ENCODE measurements at places on chromosomes 2 and 18.

DNA sequence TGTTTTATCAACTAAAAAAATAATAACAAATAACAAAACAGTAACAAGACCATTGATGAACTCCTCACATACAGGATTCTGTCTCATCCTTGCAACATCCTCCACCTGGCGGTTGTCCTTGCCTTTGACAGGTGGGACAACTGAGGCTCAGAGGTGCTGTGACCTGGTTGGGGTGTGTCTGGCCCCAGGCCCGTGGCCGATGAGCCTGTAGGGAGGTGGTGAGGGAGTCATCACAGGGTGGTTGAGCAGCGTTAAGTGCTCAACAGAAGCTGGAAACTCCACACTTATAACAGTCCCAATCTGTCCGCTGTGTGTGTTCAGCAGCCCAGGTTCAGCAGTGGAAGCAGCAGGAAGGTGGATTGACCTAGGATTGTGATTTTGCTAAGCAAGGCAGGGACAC lies 131.6 kb upstream of the RAB12 start:
- no peak for DNase-seq

GRCh38 chr2:199848389-199849130 lies 2.4 kb downstream of the FTCDNL1 start:
- DNase-seq = no peak

- no peak for DNase-seq
These were observed 274.4 kb downstream of the CDCA7 start for GRCh38 chr2:173629076-173629475.

DNA sequence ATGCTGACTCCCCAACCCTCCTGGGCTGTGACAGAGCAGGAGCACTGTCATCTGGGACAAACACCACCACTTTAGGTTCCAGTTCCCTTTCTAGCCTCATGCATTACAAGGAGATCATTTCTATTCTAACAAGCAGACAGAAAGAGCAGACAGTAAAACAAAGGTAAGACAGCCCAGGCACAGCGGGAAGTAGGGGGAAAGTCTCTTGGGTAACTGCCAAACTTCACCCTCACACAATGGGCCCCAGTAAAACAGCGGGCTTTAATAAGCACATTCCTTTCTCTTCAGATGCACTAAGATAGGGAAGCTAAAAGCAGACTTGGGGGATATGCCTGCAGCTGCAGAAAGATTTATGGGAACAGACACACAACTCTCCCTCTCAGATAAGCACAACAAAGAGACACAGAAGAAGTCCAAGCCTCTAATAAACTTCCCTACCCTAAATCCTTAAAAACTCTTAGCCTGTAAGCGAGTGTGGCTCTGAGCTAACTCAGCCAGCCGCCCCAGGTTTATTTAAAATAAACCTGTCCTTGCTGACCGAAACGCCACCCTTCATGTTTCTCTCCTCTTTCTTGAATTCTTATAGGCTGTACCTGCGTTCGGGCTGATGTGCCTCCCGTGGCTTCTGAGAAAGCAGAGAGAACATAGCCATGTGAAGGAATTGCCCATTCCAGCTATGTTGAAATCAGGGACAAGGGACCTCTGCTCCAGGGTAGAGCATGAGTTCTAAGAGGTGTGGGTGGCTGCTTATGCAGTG lies 726.8 kb upstream of the DDX18 start:
- no peak for DNase-seq

DNA sequence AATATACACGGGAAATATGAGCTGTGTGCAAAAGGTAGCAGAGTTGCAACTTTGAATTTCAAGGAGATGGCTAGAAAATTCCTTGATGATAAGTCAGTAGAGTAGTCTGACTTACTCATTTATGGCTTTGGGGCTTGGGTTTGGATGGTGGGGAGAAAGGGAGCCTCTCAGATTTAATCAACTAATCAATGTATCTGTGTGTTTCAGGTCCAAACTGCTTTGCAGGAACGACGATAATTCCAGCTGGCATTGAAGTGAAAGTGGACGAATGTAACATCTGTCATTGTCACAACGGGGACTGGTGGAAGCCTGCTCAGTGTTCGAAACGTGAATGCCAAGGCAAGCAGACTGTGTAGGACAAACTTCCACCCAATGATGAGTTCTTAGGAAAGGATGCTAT lies 164.6 kb downstream of the VWC2L start:
- no peak for DNase-seq

- no peak for DNase-seq
These were observed 20.2 kb downstream of the LGALSL start for GRCh38 chr2:64474121-64474571.

DNA sequence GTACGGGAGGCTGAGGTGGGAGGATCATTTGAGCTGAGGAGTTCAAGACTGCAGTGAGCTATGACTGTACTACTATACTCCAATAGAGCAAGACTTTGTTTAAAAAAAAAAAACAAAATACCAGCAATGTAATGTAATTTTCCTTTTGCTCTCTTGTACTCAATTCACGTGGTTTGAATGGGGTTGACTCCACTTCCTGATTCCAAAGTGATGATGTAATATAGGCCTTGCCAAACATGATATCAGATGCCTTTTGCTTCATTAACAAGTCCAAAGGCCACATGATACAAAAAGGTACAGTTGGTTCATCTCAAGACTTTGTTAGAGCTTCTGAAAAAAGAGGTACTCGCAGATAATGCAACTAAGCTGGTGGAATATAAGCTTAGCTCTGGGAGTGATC lies 321.8 kb downstream of the ZEB2 start:
- no peak for DNase-seq

GRCh38 chr2:238176613-238177012 lies 17.8 kb downstream of the ERFE start:
- no peak for DNase-seq

DNA sequence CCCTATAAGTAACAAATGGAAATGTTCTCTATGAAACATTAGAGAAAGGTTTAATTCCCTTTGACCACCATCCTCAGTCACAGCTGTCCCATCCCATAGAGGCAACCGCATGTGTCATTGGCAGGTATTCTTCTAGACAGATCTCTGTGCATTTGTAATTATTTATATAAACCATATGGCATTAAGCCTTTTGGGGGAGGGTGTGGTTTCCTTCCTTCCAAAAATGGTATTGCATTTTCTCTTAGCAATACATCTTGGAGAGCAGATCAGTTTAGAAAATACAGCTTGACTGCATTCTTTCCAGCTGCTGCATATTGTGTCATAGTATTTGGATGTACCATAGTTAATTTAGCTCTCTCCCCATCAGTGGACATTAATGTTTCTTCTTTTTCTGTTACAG lies 57.7 kb downstream of the LCLAT1 start:
- no peak for DNase-seq

GRCh38 chr18:2958819-2959298 lies 54.1 kb downstream of the LPIN2 start:
- DNase-seq = peak; percentile 31

GRCh38 chr18:41351430-41351829 lies 603.6 kb upstream of the PIK3C3 start:
- no peak for DNase-seq

DNA sequence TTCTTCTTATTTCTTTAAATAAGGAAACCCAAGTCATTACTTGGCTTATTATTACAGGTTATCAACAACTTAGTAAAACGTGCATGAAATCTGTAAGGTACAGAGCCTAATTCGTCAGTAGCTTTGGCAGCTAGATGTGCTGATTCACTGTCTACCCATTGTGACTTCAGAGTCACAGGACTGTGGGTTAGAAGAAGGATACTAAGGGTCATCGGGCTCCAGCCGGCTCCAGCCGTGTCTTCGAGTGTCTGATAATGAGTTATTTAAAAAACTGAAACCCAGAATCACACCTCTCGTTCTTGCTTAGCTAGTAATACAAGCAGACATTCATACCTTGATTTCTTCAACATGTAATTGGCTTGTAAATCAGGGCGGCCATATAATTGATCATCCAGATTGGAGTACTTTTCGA lies 170.5 kb downstream of the FMNL2 start:
- DNase-seq = no peak

GRCh38 chr18:25880441-25880840 lies 210.0 kb downstream of the SS18 start:
- DNase-seq = no peak

DNA sequence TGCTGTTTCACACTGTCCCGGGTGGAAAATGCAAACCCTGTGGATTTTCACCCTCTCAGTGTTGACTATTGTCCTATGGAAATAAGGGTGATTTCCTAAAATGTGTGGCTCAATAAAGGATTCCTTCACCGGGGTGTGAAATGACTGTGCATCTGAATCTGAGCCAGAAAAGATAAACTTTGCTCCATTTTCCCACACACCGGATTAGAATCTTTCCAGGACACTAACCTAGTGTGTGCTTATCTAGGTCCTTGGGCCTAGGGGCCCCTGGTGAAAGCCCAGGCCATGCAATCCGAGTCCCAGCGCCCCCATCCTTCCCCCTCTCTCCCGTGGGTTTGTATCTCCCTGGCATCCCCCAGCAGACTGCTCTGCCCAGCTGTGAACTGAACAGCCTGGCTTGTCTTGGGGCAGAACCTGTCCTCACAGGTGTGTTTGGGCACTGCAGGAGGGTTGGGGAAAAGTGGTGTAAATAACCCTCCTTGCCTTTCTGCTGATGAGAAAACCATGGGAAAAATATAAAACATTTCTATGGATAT lies 17.3 kb downstream of the KLHL29 start:
- DNase-seq = no peak

DNA sequence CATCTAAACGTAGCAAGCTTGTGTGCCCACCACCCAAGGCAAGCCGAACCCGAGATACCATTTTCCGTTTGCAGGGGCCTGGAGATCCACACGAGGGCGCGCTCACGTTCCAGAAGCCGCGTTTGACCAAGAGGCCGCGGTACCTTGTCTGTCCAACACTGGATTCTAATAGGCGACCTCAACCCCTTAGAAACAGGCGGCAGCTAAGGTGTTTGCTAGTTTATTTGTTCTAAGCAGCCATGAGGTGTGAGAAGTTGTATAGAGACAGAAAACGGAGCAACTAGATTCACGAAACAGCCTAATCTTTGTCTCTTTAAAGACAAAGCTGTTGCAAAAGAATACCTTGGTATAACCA lies 4.2 kb downstream of the HOXD11 start:
- no peak for DNase-seq

GRCh38 chr2:170740660-170741059 lies 25.5 kb downstream of the SP5 start:
- DNase-seq = no peak

- DNase-seq = no peak
These were observed 53.9 kb upstream of the CTAGE1 start for GRCh38 chr18:22471546-22472131.

DNA sequence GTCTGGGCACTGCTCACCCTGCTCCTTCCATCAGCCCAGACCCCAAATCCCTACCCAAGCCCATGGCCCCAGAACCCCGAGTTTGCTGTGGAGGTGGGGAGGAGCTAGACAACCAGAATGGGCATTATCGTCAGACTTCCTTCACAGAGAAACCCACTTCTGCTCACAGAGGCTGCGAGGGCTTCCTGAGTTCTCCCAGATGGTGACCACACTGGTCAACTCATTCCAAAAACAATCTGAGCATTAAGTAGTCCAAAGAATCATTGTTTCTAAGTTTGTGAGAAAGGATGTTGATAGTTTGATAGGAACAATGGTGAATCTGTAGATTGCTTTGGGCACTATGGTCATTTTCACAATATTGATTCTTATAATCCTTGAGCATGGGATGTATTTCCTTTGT lies 60.2 kb downstream of the LRRC30 start:
- no peak for DNase-seq

GRCh38 chr18:76102156-76102555 lies 392.9 kb downstream of the ZNF516 start:
- no peak for DNase-seq

DNA sequence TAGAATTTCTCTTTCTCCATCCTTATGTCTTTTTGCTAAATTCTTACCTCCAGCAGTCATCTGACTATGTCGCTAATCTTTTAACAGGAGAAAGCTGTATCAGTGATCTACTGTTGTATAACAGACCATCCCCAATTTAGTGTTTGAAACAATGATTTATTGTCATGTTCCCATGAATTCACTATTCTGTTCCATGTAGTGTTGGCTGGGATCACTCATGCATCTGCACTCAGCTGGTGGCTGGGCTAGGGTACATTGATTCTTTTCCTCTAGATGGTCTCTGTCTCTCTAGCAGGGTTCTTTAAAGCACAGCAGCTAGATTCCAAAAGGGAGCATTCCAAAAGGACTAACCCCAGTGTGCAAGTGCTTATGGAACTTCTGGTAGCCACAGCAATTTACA lies 184.2 kb upstream of the FANCL start:
- no peak for DNase-seq

DNA sequence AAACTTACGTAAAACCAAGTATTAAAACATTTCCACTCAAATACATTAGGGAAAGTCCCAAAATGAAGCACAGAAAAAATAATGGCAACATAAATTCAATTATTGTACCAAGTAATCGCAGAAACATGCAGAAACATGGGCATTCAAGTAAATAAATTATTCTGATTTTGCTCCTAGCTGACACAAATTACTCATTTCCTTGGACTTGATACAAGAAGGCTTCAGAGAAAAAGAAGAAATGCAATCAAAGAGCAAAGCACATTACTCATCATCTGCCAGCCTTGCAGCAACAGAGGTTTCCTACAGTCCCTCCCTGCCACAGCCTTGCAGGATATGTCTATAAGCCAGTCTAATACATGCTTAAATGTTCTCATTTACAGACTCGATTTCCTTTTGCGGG lies 439.8 kb upstream of the LYPD1 start:
- no peak for DNase-seq

DNA sequence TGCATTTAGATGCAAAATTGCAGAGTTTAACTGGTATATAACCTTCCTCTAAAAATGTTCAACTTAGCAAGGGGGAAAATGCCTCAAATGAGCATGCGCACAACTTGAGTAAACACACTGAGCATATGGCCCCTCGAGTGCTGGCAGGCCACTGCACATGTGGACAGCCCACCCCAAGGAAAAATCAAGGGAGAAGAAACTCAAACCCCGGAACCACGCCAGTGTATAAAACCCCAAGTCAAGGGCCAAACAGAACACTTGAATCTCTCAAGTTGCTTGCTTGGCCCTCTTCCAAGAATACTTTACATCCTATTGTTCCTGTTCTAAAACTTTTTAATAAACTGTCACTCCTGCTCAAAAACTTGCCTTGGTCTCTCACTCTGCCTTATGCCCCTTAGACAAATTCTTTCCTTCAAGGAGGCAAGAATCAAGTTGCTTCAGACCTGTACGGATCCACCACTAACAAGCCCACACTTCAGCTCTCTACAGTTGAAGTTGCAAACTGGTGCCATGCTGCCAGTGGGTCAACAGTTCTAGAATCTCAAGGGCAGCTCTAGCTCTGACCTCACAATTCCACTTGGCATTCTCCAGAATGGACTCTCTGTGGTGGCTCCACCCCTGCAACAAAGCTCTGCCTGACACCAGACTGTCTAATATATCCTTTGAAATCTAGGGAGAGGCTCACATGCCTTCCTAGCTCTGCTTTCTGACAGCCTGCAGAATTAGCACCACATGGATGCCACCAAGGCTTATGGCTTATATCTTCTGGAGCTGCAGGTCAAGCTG lies 38.9 kb downstream of the HIBCH start:
- DNase-seq = no peak
